ENCODE measurements at places on chromosomes 2 and 18.

DNA sequence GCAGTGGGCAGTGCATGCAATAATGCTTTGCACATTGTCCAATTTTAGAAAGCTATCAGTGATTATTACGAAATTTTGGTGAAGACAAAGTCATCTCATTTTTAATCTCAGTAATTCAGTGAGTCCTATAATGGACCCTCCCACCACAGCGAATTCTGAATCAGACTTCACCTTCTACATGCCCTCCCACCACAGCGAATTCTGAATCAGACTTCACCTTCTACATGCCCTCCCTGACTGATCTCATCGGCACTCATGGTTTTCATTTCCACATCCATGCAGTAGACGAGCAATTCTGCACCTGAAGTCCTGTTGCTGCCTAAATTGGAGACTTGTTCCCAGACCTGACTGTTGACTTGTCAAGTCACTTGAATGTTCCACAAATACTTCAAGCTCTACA lies 522.3 kb downstream of the EIPR1 start:
- no peak for DNase-seq

GRCh38 chr2:235849489-235849888 lies 318.7 kb downstream of the GBX2 start:
- no peak for DNase-seq

DNA sequence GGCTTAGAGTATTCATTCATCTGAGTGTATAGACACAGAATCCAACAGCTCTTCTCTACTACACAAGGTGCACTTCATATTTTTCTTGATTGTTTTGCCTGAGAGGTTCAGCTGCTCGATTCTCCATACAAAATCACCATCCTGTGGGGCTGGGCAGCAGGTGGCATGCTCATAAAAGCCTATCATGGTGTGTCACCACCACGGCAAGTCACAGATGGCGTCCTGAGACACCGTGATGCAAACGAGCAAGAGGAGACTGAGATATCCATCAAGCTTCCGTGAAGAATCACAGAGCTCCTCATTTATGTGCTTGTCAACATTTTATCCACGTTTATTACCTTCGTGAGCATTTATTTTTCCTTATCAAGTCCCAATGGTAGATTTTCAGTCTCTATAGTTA lies 22.4 kb upstream of the NRP2 start:
- no peak for DNase-seq

GRCh38 chr2:424306-425171 lies 136.6 kb upstream of the ALKAL2 start:
- no peak for DNase-seq

DNA sequence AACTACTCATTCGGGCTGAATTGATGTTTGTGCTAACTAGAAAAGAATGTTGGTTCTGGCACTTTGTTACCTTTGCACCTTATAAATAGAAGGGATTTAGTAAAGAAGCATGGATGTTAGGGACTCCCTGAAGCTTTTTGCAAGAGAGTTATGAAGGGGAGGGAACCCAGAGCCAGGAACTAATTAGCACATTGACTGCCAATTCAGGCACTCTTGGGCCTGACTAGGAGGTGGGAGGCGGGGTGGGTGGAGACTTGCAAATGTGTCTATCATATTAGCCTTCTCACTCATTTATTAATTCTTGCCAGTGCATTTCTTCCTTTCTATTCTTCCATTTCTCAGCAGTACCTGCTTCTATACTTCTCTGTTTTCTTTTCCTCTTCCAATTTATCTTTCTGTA lies 1022.4 kb downstream of the TMEM182 start:
- DNase-seq = no peak

- DNase-seq = no peak
Observed at GRCh38 chr2:240918258-240919091, 12.3 kb downstream of the CROCC2 start.

DNA sequence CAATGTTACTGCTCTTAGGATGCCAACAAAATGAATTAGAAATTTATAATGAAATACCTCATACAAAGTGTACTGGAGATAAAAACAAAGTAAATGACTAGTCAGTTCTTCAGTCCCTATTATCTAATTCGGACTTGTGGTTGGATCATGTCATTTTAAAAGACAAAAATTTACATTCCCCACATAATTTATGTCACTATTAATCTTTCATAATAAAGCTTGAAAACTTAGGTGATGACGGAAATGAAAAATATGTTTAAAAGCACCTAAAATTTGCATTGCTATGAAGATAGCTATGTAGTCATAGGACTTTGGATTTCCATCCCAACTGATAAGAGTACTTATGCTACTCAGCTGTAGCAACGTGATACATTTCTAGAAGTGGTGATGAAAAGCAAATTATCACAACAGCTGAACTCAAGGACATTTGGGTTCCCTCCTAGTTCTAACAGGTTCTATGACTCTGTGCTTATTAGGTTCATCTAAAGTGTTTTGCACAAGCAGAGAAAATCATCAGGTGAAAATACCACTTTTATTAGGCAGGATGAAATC lies 58.4 kb downstream of the LRPPRC start:
- DNase-seq = no peak

GRCh38 chr18:63290821-63291200 lies 28.8 kb downstream of the BCL2 start:
- no peak for DNase-seq

- no peak for DNase-seq
Observed at GRCh38 chr2:157413326-157414035, 30.4 kb downstream of the CYTIP start.

DNA sequence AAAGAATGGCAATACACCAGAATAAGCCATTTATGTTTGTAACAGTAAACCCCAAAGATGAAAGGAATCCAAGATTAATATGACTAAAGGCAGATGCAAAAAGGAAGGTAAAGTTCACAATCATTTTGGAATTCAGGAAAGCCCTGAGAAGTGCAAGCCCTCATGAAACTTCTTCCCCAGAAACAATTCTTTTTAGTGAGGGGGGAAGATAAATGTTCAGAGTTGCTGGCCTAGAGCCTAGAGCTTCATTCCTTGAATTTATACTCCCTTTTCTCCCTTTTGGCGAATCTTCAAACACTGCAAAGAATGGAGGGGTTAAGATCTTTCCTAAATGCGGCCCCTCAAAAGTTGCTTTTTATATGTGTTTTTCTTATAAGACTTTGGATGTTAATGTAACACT lies 368.8 kb downstream of the MEIS1 start:
- no peak for DNase-seq

DNA sequence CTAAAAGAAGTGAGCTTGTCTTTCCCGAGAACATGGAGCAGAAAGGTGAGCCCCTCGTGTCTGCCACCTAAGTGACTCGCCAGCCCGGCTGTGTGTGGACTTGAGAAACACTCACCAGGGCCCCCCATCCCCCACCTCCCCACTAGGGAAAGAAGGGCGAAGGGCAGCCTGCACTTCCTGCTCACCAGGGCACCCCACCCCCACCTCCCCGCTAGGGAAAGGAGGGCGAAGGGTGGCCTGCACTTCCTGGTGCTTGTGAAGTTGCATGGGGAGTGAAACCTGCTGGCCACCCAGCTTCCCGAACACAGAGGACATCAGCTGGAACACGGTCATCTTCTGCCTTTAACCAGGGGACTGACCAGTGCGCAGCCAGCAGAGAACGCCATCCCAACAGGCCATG lies 402.7 kb upstream of the SALL3 start:
- DNase-seq = no peak

DNA sequence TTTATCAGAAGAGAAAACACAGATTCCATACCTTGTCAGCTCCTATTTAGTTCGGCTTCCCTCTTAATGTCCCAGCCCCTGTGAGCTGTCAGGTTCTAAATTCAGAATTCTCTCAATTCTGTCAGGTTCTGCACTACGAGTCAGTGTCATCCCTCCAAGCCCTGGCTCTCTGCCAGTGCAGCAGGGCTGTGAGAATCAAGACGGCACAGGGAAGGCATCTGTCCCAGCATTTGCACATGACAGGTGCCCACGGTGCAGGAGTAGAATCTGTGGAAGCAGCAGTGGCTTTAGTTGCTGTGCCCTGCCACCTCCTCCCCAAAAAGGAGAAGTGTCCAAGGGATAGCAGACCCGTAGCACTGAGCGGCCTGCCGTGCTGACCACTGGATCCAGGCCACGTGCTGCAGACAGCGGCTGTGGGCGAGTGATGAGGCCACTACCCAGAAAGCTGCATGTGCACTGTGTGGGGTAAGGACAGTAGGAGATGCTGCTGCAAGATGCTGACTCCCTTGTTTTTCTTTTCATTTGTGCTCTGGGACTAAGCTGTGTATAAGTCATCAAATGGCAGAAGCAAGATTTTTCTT lies 12.8 kb downstream of the RBFA start:
- DNase-seq = no peak

DNA sequence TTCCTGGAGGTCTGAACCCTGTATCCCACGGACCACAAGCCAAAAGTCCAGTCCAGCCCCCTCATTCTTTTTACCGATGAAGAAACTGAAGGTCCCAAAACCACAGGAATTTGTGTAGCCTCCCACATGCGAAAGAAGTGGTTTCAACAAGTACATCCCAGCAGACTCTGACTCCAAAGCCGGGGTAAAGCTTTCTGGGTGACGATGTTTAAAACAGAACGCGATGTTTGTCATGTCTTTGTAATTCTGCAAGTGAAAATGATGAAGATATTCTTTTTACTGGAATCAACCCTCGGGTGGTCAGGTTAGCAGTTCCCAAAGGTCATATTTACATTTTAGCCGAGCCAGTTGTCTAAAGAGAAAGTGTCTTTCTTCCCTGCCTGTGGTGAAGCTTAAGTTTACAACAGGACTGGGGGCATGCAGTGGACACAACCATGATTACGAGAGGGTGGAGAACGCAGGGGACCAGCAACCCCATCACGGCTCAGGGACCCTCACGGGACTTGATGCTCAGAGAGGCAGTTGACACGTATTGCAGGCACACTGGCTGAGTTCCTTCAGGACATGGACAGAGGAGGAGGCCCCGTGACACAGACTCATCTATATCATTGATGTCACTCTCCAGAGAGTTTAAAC lies 17.8 kb upstream of the TMEM131 start:
- DNase-seq = no peak

GRCh38 chr2:241443486-241444223 lies 64.7 kb downstream of the STK25 start:
- DNase-seq = no peak

DNA sequence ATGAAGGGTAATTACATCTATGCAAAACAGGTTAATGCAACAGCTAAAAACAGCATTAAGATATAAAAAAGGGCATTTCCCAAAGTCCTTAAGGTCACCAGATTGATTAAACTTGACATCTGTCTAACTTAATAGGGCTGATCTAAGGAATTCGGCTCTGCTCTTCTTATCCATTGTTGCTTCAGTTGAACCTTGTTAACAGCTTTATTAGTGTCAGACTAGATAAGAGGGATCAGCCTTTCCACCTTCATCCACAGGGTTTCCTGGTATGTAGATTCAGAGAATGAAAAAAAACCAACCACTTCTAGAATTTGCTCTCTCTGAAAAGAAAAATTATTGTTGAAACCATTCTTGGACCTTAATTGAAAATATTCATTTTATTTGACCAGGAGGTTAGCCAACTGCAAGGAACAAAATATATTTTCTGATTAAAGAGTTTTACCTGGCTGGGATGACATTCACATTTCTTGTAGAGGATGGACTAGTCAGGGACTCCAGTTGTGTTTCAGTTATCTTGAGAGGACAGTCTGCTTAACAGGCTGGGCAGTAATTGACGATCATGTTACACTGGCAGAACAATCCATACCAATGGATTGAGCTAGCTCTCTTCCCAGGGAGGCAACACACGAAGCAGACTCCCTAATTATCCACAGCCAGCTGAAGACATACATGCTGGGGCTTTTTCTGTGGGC lies 357.4 kb upstream of the ACVR2A start:
- DNase-seq = no peak

DNA sequence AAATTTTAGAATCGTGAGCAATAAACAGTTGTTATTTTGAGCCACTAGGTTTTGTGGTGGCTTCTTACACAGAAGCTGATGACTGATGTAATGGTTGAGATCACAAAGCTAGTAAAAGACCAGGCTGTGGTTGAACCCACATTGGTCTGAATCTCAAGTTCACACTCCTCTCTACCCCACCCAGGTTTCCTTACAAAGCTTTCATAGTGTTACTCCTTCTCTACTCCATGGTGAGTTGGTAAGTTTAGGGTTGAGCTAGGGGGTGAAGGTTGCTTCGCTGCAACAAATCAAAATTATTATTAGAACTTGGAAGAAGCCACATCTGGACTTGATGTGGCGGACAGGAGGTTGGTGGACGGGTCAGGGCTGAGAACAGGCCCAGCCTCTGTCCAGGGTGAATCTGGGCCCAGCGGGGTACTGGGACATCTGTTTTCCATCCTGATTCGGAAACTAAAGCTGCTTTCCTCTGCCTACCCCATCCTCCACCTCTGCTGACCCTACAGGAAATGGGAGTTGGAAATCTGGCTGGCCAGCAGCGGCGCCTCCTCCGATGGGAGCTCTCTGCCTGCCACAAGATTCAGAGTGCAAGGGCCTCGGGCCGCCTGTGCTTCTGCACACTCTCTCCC lies 86.3 kb downstream of the ZFP36L2 start:
- DNase-seq = no peak

- DNase-seq = no peak
Observed at GRCh38 chr2:213545481-213545880, 261.2 kb downstream of the SPAG16 start.
